ENCODE measurements at places on chromosomes 11 and 22.

DNA sequence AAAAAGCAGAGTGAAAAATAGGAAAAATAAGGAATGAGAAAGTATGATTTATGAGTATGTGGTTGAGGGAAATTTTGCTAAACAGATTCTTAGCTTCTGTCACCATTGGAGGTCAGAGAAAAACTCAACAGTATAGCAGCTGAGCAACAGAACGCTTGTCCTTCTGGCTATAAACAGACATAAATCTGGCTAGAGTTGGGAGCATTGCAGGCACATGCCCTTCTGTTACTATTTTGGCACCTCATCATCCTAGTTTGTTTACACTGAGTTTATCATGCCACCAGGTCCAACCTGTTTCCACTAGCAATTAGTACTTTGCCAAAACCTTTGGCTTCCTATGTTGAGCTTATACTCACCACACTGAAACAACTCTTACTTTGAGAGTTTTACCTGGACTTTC, 6.9 kb downstream of the UBE4A start:
- DNase-seq, result no peak

DNA sequence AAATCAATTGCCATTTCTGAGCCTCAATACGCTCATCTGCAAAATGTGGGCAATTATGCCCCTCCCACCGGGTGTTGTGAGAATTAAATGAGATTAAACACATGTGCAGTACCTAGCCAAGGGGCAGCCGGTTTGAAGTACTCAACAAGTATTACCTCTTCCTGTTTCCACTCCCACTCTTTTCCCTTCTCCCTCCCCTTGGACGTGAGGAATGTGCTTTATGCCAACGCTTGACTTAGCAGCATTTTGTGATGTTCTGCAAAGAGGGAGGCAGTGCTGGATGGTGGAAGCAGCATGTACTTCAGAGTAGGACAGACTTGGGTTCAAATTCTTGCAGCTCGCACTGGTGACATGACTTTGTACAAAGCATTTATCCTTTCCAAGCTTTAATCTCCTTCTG, 306.0 kb downstream of the BUD13 start:
- DNase-seq, result no peak

DNA sequence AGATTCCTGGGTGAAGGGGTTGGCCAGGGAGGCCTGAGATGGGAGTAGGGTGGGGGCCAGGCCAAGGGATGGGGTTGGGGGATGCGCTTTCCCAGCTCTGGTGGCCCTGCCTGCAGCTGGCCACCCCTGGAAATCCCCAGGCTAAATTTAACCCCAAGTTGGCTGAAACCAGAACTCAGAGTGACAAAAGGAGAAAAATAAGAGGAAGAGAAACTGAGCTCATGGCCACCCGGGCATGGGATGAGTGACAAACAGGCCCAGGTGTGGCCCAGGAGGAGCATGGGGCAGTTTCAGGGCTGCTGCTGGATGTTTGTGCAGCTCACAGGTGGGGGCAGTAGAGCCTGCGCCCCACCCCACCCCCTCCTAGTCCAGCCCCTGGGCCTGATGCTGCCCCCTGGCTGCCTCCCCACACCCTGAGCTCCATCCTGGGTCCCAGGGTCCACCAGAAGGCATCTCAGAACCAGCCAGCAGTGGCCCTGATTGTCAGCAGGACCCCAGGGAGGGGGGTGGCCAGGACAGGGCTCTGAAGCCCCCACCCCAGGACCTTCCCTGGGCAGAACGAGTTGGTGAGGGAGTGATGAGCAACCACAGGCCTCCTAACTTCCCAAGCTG, 48.0 kb downstream of the IGLL5 start:
- DNase-seq, result no peak

- DNase-seq, result no peak
Observed at GRCh38 chr11:12280838-12281565, 96.4 kb upstream of the PARVA start.

DNA sequence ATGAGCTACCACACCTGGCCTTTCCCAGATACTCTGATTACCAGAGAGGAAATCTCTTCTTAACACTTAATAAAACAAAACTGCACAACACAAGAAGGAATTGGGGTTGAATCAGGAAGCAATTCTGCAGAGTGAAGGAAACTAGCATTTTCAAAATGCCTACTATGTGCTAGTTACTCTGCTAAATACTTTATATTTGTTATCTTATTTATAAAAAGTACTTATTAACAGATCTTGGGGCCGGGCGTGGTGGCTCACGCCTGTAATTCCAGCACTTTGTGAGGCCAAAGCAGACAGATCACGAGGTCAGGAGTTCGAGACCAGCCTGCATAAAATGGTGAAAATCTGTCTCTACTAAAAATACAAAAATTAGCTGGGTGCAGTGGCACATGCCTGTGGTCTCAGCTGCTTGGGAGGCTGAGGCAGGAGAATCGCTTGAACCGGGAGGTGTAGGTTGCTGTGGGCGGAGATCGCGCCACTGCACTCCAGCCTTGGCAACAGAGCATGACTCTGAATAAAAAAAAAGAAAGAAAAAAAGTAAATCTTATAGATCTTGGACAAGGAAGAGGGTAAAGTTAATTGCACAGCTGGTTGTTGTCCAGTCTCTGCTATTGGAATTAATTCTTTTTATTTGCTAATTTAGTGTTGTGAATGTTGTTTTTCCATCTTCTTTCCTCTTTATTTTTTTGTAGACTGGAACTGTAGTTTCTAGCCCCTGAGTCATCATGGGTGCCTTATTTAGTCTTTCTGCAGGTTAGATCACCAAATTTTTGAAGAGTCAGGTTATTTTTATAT, 22.1 kb downstream of the TMEM135 start:
- no peak for DNase-seq

DNA sequence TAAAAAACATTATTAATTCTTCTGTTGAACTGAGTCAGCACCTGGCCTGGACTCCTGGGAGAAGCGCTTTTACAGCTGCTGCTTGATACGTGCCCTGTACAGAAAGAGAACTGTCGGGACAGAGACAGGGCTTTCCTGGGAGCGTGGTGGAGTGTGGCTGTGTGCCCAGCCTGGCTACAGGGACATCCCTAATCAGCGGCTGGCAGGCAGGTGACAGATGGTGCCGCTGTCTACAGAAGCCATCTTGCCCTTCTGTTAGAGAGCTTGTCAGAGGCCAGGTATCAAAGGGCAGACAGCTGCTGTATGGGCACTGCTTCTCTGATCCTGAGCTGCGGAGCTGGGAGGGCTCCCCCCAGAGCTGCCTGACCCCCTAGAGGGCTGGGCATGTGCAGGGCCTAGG, 361.8 kb downstream of the TENM4 start:
- no peak for DNase-seq

- no peak for DNase-seq
Observed at GRCh38 chr11:121671283-121672168, 218.8 kb upstream of the SORL1-AS1 start.

- DNase-seq, result no peak
Observed at GRCh38 chr11:12248330-12248729, 129.0 kb upstream of the PARVA start.

- DNase-seq, result no peak
Observed at GRCh38 chr11:10598816-10599215, 30.4 kb upstream of the LYVE1 start.

GRCh38 chr11:57325735-57326048, 940 bp upstream of the TNKS1BP1 start:
- DNase-seq, result no peak

DNA sequence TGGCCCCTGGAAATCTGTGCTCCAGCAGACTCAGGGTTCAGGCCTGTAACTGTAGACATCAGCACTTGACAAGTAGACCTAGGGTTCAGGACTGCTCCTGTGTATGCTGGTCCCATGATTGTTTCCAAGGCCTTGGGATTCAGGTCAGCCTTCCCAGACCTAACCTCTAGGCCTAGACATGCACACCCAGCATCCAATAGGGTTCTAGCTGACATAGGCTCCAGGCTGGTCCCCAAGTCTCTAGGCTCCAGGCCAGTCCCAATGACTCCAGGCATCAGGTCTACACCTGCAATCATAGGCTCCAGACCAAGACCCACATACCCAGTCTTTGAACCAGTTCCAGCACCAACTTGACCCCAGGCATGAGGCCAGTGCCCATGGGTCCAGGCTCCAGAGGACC, 166.2 kb upstream of the GRIA4 start:
- DNase-seq, result no peak

DNA sequence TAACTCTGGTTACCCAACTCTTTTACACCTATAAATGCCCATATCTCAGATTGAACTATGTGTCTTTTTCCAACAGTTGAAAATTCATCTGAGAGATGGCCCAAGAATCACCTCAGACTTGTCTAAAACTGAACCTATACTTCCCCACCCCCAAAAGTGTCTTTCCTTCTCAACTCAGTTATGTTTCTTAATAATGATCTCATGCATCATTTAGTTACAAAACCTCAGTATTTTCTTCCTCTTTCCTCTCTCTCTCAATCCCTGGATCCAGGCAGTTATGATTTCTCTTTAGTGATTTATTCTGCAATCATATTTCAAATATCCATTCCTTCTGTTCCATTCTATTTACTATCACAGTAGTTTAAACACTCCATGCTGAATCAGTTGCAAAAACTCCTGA, 32.3 kb upstream of the ADSL start:
- DNase-seq, result no peak

- no peak for DNase-seq
Observed at GRCh38 chr11:124190298-124191139, 7.4 kb downstream of the OR10D3 start.

- no peak for DNase-seq
Observed at GRCh38 chr11:62817129-62817528, 11.9 kb upstream of the NXF1 start.

- no peak for DNase-seq
Observed at GRCh38 chr11:132154781-132155180, 784.4 kb downstream of the NTM start.

- no peak for DNase-seq
Observed at GRCh38 chr11:60769273-60769672, 12.6 kb downstream of the MS4A15 start.

GRCh38 chr11:62719302-62719978, 7.8 kb downstream of the HNRNPUL2 start:
- DNase-seq, result no peak

GRCh38 chr11:93525601-93526345, 17.4 kb downstream of the SMCO4 start:
- DNase-seq, result no peak

DNA sequence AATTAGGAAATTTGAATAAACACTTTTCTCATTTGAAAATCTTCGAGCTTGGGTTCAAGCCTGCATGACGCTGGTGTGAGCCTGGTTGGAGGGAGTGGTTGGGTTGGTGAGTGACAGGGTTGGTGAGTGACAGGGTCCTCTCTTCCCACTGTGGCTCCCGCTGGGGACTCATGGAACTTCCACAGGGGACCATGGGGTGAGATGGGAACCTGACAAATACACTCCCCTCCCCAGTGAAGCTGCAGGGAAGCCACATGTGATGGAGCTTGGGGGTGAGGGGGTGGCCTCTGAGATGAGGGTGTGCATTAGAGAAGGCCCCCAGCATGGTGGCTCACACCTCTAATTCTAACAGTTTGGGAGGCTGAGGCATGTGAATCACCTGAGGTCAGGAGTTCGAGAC, 66.8 kb downstream of the RTL6 start:
- DNase-seq, result no peak

- DNase-seq, result no peak
Observed at GRCh38 chr22:32016081-32016480, 27.0 kb upstream of the SLC5A1 start.

DNA sequence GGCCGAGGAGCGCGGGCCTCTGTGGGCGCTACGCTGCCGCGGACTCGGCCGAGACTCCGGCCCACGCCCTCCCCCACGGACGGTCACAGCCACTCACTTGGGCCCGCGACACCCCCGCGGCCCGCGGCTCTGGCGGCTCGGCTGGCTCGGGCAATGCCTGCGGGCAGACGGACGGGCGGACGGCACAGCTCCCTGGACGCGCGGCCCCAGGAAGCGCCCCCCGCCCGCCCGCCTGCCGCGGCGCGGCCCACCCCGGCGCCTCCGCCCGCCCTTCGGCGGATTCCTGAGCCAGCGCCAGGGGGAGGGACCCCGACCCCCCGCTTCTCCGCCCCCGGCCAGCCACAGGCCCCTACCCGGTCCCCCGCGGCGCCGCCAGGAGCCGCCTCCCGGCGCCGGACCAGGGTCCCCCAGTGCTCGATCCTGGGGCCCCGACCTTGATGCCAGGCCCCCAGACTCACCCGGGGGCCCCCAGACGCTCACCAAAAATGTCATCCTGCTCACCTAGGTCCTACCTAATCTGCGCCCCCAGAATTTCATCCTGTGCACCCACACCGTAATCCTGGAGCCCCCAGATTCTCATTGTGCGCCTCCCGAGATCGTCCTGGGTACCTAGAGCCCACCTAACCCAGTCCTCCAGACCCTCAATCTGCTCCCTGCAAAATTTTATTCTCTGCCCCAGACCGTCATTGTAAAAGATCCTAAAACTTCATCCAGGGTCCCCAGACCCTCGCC, at the start of gene EFEMP2:
Gene EFEMP2 (minus strand): TSS at position 215 of the 732 bp plus-strand sequence. CDS start 446 bp downstream, outside the sequence.
- no peak for DNase-seq

- DNase-seq, result no peak
Observed at GRCh38 chr11:116874251-116874650, 36.8 kb upstream of the APOA1 start.

GRCh38 chr22:22548317-22548716, 10.7 kb downstream of the PRAME start:
- no peak for DNase-seq

DNA sequence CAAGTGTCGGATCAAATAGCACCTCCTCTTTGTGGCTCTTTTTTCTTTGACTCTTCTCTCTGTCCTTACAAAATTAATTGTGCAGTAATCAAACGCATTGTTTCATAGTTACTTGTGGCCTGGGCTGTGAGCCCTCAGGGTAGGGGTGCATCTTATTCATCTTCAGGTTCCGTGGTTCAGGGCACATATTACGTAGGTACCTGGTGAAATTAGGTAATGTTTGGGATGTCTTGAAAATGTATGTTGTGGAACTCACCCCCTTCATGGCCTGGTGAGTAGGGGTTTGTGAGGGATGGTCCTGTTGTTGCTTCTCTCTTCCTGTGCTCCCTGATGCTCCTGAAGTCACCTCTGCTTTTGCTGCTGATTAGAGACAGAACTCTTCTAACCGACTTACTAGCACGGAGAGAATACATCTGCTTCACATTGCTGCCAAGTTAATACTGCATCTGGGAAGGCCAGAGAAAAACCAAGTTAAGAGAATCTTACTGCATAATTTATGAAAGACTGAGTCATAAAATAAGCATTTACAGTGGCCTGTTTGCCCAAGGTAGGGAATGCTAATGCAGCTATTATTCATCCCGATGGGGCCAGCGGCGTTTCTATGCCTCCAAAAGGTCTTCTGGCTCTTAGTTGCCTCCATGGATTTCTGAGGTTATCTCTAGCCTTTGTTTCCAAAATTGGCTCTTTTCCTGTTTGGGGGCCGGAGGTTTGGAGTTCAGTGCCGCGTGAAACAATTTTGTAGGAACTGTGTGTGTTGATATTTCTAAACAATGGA, 66.9 kb downstream of the TBC1D22A start:
- DNase-seq, result no peak

DNA sequence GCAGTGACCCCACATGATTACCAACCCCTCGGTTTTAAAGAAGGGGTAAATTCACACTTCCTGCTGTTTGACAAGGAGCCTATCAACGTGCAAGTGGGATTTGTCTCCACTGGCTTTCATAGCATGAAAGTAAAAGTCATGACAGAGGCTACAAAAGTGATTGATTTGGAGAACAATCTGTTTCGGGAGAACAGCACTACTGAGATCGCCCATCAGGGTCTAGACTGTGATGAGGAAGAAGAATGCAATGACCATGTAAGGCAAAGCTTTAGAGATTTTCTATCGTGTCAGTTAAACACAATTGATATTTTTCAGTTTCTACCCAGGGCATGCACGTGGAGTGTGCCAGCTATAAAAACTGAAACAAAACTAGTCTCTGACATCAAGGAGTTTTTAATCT, 41.7 kb downstream of the HORMAD2 start:
- no peak for DNase-seq

GRCh38 chr11:26187639-26188038, 144.3 kb upstream of the ANO3 start:
- no peak for DNase-seq
